Astrocyte (in vitro differentiated cells and primary cell): ENCODE measurements at places on chromosomes 2 and 18. TPM values are rescaled to one million over a fixed set of nuclear protein-coding genes. Genes with fewer than 3 reads are reported as not detected.

DNA sequence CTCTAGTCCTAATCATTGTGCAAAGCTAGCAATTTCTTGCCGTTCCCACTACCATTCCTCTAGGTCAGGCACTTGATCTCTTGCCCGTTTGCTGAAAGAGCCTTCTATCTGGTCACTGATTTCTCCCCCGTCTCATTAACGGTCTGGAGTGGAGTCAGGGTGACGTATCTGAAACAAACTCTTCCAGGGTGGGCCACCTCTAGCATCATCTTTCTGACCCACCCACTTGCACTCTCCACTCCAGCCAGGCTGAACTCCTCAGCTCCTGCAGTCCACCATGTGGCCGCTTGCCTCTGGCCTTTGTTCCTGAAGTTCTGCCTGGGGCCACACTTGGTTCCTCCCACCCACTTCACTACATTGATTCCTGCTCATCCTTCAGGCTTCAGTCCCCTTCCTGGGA, 13.3 kb downstream of the BCL2 start:
- DNase-seq = no peak
- no peaks in the 10 kb centered on the region for H3K27me3 ChIP-seq
- no peak overlapping the region for H3K4me3 ChIP-seq

Gene ANKRD53
- 0.94 and 1.1 TPM in 2 replicates for total RNA-seq

DNA sequence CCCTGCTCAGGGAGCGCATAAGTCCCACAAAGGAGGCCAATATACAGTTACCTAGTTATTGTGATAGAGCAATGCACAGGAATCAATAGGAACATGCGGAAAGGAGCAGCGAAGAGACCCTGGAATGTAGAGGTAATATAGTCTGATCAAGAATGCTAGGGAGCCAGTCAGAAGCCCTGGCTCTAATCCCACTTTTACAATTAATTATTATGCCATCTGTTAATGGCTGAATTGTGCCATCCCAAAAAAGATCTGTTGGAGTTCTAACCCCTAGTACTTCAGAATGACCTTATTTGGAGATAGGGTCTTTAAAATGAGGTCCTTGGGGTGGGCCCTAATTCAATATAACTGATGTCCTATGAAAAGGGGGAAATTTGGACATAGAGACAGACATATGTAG, 7.7 kb upstream of the SPATS2L start:
- H3K4me3 ChIP-seq = no peak overlapping the region
- no peaks in the 10 kb centered on the region for H3K27me3 ChIP-seq
- peaks cover 26% of the 10 kb centered on the region for H3K4me1 ChIP-seq
- H3K36me3 ChIP-seq = no peaks in the 10 kb centered on the region
- no peak for DNase-seq

Gene DNAJC5G
- not detected in 2 replicates for total RNA-seq

DNA sequence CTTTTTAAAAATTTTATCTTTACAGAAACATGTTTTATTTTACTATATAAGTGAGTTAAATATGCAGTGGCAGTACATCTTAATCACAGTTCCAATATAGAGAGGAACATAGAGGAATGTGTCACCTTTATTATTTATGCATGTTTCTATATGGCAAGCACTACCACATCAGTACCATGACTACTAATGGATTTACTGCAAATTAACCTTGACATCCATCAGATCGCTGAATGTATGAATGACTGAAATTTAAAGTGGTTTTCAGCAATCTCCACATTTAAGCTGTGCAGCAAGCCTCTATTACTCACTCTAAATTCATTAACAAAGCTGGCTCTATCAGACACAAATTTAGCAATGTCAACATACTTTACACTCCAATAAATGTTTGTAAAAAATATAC, 790.6 kb downstream of the NRXN1 start:
- DNase-seq = no peak
- no peak overlapping the region for H3K27ac ChIP-seq
- H3K36me3 ChIP-seq = no peaks in the 10 kb centered on the region
- H3K27me3 ChIP-seq = no peaks in the 10 kb centered on the region
- H3K4me3 ChIP-seq = no peak overlapping the region

GRCh38 chr2:188808947-188809355, 165.2 kb upstream of the COL3A1 start:
- no peak overlapping the region for H3K4me3 ChIP-seq
- DNase-seq = peak; percentile 94
- peaks cover 3% of the 10 kb centered on the region for H3K4me1 ChIP-seq
- H3K27me3 ChIP-seq = no peaks in the 10 kb centered on the region

DNA sequence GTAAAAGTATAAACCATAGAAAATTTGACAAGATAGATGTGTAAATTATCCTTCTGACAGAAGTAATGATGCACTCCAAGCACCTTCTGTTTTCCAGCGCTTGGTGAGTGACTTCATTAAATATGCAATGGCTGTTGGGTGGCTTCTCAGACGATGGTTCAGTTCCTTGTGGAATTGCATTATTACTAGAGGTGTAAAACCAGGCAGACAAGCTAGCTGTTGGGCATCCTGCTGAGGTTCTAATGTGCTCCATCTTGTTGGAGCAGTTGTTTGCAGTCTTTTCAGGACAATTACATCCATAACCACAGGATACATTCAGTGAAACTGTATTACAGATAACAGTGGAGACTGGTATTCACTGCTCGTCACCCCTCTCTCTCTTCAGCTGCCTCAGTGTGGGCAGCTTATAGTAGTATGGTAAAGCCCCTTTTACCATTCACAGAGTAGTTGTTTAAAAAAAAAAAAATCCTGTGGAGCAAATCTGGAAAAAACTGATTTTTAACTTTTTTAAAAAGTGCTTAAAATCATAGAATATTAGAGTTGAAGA, 143.5 kb downstream of the AGPS start:
- H3K36me3 ChIP-seq = peaks cover 1% of the 10 kb centered on the region
- H3K27me3 ChIP-seq = no peaks in the 10 kb centered on the region
- no peak overlapping the region for H3K27ac ChIP-seq
- H3K4me3 ChIP-seq = no peak overlapping the region
- DNase-seq = no peak
- no peaks in the 10 kb centered on the region for H3K4me1 ChIP-seq

Gene KCNIP3
- total RNA-seq = 0.68 and 1.5 TPM in 2 replicates

DNA sequence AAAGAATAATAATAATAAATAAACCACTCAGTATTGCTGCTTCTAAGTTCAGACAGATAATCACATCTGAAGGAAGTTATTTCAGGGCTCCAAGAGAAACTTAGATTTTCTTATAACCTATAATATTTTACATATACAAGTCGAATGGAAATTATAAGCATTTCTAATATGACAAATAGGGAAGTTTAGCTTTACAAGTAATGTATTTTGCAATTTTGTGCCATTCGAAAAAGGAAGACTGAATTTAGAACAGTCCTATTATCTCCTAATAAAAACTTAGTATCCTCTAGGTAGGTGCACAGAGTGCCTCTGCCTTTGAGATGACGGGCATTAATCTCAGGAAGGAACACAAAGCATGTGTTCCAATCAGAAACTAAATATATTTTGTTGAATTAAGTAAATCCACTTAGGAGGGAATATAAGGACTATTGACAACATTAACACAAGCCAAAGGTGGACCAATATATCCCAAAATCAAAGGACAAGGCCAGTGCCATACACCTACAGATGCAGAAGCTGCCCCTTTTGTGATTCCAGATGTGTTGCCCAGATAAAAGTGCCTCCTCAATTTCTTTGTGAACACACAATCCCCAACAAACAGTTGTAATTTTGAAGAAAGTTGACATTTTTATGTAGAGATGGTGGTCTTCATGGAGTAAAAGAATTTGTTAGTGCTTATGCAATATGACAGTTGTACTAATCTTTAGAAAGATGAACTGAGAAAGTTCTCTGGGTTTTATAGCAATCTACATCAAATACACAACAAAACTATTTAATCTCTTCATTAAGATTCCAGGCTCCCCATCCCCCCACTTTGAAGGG, 36.6 kb downstream of the PTCD3 start:
- DNase-seq = no peak
- H3K27me3 ChIP-seq = no peaks in the 10 kb centered on the region
- H3K4me3 ChIP-seq = no peak overlapping the region
- H3K27ac ChIP-seq = no peak overlapping the region

Gene SERPINB2
- total RNA-seq = 0.60 and 1.7 TPM in 2 replicates

- no peak overlapping the region for H3K4me3 ChIP-seq
- no peak overlapping the region for H3K27ac ChIP-seq
- no peak for DNase-seq
- H3K36me3 ChIP-seq = no peaks in the 10 kb centered on the region
Observed at GRCh38 chr2:178917555-178917954, 110.3 kb upstream of the TTN start.

Gene LDLRAD4
- 26.0 and 40.1 TPM in 2 replicates for total RNA-seq

DNA sequence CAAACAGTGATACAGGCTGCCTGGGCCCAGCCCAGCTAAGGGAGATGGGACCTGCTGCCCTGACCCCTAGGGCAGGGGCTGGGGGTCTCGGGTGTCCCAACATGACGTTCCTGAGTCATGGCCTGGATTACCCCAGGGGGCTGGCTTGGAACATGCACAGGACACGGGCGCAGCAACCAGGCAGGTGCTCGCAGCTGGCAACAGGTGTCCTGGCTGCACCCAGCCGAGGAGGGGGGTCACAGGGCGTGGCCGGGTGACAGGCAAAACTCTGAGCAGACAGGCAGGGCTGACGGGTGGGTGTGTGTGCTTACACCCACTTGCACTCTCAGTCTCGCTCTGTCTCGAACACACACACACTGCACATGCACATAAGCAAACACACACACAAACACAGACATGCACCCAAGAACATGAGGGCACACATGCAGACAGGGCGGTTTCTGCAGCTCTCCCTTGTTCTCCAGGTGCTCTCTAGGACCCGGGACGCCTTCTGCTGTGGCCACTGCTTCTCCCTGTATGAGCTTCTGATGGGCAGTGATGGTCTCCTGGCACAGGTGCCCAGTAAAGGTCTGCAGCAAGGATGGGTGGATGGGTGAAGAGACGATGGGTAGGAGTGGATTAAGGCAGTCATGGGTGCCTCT, 33.7 kb upstream of the TAF1B start:
- no peak overlapping the region for H3K27ac ChIP-seq
- no peak overlapping the region for H3K4me3 ChIP-seq
- no peak for DNase-seq
- no peaks in the 10 kb centered on the region for H3K36me3 ChIP-seq
- H3K4me1 ChIP-seq = peaks cover 6% of the 10 kb centered on the region

- no peak overlapping the region for H3K4me3 ChIP-seq
- no peaks in the 10 kb centered on the region for H3K27me3 ChIP-seq
- no peak overlapping the region for H3K27ac ChIP-seq
- no peaks in the 10 kb centered on the region for H3K36me3 ChIP-seq
- H3K4me1 ChIP-seq = peaks cover 34% of the 10 kb centered on the region
- DNase-seq = no peak
Observed at GRCh38 chr2:74869517-74869916, 35.6 kb downstream of the HK2 start.

DNA sequence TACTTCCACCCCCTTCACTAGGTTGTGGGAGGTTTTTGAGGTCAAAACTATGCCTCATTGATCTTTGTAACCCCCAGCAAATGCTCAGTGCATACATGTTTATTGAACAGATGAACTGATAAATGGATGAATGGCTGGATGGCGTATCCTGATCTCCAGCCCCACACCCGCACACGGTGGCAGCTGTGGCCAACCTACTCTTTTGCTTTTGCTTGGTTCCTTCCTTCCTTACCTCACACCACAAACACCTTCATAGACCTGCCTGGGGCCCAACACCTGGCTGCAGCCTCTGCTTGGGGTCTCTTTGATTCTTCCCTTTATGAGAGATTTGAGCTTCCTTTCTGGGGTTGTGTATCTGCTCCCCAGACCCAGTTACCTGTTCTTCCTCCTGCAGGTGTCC, 25.9 kb downstream of the SPP2 start:
- no peaks in the 10 kb centered on the region for H3K36me3 ChIP-seq
- no peaks in the 10 kb centered on the region for H3K4me1 ChIP-seq
- no peak overlapping the region for H3K27ac ChIP-seq
- no peak for DNase-seq

DNA sequence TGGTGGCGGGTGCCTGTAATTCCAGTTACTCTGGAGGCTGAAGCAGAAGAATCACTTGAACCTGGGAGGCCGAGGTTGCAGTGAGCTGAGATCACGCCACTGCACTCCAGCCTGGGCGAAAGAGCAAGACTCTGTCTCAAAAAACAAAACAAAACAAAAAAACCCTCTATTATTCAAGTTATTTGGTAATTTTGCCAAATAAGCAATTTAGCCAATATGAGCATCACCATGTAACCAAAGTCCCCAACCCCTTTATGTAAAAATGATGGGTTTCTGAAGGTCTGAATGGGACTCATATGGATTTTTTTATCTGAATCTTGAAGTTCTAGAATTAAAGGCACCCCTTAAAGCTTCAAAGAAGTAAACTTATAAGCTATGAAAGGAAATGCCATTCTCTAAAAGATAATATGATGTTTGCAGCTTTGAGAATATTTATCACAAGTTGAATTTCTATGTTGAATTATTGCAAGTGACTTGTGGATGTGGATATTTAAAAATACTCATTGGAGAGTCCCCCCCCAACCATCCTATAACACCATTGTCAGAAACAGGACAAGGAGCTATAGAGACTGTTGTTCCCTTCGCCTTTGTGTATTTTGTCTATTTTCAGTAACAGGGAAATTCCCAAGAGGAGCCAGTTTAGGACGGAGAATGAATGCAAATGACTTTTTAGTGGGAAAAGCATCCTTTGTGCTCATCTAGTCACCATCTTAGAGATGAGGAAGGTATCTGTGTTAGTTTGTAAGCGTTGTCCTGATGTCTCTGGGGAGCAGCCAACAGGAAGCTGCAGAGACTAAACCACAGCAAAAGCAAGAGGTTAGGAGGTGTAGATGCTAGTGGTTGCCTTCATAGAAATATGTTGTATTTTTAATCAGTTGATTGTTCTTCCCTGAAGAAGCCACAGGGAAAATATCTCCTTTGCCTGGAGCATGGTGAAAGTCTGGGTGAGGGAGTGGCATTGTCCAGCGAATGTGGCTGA, 68.3 kb downstream of the TET3 start:
- H3K4me1 ChIP-seq = no peaks in the 10 kb centered on the region
- H3K4me3 ChIP-seq = no peak overlapping the region
- no peaks in the 10 kb centered on the region for H3K27me3 ChIP-seq
- no peak for DNase-seq
- peaks cover 2% of the 10 kb centered on the region for H3K36me3 ChIP-seq

DNA sequence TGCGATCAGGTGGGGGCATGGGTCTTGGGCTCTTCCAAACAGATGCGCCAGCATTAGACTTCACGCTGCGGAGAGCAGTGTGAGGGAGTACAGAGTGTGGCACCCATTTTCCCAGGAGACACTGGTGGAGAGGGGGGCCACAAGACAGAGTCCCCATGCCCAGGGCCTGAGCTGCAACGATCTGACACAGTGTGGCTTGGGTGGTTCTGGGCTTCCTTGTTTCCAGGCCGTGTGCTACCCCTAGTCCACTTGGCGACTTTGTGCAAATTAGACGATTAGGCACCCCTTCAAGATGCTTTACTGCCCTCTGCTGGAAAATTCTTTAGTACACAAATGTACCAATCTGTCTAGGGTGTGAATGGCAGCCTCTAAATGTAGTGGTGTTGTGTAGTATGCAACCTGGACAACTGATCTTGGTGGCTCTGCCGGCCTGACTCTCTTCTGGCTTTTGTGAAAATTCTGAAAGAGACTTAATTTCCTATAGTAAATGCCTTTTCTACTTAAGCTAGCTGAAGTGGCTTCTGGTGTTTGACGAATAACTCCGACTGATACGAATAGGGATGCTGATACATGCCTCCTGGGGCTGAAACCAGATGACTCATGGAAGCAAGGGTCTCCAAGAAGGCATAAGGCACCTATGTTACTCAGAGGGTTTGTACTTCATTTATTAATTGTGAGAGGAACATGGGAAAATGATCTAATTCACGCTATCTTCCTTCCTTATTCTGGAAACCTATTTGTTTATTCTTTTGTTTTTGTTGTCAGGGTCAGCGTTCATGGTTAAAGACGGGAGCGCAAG, 92.3 kb upstream of the SMAD2 start:
- H3K36me3 ChIP-seq = no peaks in the 10 kb centered on the region
- H3K4me3 ChIP-seq = no peak overlapping the region
- peaks cover 19% of the 10 kb centered on the region for H3K4me1 ChIP-seq
- no peak overlapping the region for H3K27ac ChIP-seq
- DNase-seq = peak; percentile 45
